Astrocyte (in vitro differentiated cells and primary cell): ENCODE measurements at places on chromosomes 6 and 20. TPM values are rescaled to one million over a fixed set of nuclear protein-coding genes. Genes with fewer than 3 reads are reported as not detected.
A peak's percentile ranks its signal among the peaks of the same experiment; 100 is the strongest.

C6orf89 gene
- total RNA-seq = 37.8 and 42.3 TPM in 2 replicates

GTSF1L gene
- not detected in 2 replicates for total RNA-seq

TRIM31 gene
- not detected in 2 replicates for total RNA-seq

WFDC10B gene
- total RNA-seq = not detected in 2 replicates

- peaks cover 16% of the 10 kb centered on the region for H3K27me3 ChIP-seq
- H3K4me1 ChIP-seq = peaks cover 11% of the 10 kb centered on the region
- no peaks in the 10 kb centered on the region for H3K36me3 ChIP-seq
- peak; percentile 29 for DNase-seq
- no peak within 1 kb of the TSS for H3K4me3 ChIP-seq
Measured at GRCh38 chr20:38601216-38602184, at the start of gene ARHGAP40. TSS of gene ARHGAP40 (plus strand) at chr20:38601809.

DNA sequence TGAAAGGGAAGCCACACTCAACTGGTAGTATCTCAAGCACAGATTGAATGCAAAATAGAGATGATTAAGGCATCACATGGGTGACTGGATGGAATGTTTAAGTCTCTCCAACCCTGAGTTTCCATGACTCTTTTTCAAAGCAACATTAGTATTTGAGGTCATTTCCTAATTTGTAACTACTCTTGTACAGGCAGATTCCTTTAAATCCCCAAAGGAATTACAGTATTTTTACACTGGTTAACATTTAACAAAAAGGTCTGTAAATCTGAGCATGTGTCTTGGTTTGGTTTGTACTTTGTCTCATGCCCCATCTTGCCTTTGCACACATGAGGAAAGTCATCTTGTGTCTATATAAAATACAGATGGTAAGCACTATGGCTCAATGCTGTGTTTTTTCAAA lies 15.1 kb downstream of the RMND1 start:
- H3K4me1 ChIP-seq = peaks cover 21% of the 10 kb centered on the region
- peaks cover 5% of the 10 kb centered on the region for H3K36me3 ChIP-seq
- H3K4me3 ChIP-seq = no peak overlapping the region

DNA sequence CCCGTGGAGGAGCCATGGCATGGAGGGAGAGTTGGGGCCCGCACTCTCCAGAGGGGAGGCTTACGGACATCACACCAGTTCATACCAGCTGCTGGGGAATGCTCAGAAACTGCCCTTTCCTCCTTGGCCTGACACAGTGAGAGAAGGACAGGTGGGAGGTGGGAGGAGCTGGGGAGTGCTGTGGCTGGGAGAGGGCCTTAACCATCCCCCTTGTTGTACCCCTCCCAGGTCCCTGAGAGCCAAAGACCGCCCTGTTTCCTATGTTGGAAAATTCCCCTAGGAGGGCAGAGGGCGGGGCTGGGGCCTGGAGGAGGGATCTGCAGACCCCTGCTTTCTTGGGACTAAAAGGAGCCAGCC lies 24.1 kb downstream of the FOXP4 start:
- H3K27me3 ChIP-seq = no peaks in the 10 kb centered on the region
- peaks cover 13% of the 10 kb centered on the region for H3K4me1 ChIP-seq
- peaks cover 8% of the 10 kb centered on the region for H3K36me3 ChIP-seq
- no peak overlapping the region for H3K27ac ChIP-seq
- DNase-seq = no peak
- no peak overlapping the region for H3K4me3 ChIP-seq

DNA sequence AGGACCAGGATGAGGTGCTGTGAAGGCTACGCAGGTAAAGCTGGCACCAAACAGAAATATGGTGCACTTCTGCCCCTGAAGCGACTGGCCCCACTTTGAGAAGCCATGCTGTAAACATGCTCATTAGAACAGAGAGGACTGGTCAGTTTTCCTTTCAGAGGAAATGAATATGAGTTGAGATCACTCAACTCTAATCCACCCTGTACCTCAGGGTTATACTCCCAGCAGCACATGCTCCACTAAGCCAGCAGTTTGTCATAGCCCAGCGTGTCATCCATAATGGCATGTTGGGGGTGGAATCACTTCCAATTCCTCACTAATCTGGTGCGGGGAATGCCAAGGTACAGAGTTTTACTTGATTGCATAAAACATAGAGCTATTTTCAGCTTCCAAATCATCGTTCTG lies 98.1 kb downstream of the HIVEP2 start:
- H3K27ac ChIP-seq = peak overlapping the region; percentile 96
- H3K4me1 ChIP-seq = peaks cover 70% of the 10 kb centered on the region
- no peaks in the 10 kb centered on the region for H3K27me3 ChIP-seq
- no peaks in the 10 kb centered on the region for H3K36me3 ChIP-seq
- peak overlapping the region; percentile 48 for H3K4me3 ChIP-seq
